Stimulated activated effector memory CD8-positive, alpha-beta T cell treated with anti-CD3 and anti-CD28 coated beads, Interleukin-12 subunit alpha, Interleukin-12 subunit beta, amount 100 ng/mL, for 72 hours (primary cell): ENCODE measurements at places on chromosomes 16 and 17.

- no peak for DNase-seq
Observed at GRCh38 chr17:39525801-39526506, 64.7 kb downstream of the CDK12 start.

DNA sequence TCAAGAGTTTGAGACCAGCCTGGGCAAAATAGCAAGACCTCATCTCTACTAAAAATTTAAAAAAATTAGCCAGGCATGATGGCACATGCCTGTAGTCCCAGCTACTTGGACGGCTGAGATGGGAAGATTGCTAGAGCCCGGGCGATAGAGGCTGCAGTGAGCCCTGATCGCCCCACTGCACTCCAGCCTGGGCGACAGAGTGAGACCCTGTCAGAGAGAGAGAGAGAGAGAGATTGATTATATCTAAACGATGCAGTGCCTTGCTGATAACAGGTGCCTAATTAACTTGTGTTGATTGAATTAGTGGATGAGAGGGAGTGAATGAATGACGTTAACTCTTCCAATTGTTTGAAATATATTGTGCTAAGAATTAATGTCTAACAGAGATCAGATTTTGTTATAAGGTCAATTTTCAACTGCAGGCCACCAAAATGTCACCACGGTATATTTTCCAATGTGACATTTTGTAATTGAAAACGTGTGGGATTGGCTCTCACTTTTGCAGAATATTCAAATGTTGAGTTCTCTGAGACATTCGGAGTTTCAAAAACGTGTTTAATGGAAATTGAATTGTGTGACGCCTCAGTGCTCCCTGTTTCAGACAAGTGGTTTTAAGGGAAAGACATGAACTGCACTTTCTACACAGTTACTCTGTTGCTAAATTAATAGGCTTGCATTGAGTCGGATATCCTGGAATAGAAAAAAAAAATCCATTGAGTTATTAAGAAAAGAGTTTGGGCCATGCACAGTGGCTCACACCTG is 53.6 kb downstream of the ABAT start:
- no peak for DNase-seq

- no peak for DNase-seq
Observed at GRCh38 chr16:86214326-86215232, 295.7 kb upstream of the FOXF1 start.

GRCh38 chr16:24511792-24512191 is 27.6 kb upstream of the RBBP6 start:
- no peak for DNase-seq

DNA sequence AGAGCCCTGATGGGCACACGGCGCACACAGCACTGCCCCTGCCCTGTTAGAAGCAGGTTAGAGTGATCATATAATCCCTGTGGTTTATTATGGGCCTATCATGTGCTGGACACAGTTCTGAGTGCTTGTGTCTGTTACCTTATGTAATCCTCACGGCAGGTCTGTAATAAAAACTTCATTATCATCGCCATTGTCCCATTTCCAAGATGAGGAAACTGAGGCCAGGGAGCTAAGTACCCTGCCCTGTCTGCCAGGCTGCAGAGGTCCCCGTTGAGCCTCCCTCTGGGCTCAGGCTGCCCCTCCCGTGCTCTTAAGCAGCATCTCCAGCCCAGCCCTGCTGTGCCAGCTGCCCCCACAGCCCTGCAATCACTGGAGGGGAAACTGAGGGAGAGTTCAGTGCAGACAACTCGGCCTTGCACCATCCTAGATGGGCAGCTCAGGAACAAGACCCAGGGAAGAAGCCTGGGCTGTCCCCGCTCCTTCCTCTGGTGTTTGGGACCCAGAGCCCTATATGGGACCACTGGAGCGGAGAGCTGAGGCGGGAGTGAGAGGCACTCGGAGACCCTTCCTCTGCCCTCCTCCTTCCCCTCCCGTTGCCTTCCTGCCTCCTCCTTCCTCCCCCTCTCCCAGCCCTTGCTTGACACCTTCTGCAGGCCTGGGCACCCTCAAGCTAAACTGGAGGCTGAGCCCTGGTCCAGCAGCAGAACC is 42.0 kb downstream of the WNT3 start:
- DNase-seq, result no peak

DNA sequence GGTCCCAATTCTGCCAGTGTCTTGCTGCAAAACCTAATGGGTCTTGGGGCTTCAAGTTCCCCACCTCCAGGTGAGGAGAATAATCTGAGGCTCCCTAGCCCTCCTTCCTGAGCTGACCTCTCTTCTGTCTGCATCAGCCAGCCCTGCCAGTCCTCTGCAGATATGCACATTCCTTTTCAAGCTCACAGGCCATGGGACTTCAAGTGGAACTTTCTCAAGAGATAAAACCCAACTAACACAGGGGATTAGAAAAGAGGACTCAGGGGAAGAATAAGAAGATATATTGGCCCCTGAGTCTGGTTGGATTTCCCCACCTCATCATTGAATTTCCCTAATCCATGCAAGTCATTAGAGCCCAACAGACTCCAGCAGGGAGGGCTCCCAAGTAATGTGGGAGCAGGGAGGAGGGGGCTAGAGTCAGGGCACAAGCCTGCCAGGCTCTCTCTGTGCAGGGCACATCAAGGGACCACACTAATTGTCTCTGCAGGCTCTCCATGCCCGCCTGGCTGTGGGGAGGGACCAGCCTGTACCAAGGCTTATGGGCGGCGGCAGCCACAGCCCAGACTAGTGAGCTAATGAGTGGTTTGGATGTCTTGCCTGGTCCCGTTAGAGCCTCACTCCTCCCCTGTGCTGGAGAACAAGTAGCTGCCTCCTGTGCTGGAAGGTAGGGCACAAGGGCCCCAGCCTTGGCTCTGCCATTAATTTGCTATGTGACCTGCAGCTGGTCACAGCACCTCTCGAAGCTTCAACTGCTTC is 1.2 kb downstream of the KRT14 start:
- no peak for DNase-seq

GRCh38 chr16:67311607-67312488 is 14.7 kb downstream of the KCTD19 start:
- DNase-seq, result peak; percentile 91

GRCh38 chr16:19574615-19575014 is 19.1 kb downstream of the VPS35L start:
- DNase-seq, result no peak

GRCh38 chr17:58329035-58329809 is 627 bp upstream of the TSPOAP1 start:
- DNase-seq, result peak; percentile 91

GRCh38 chr17:78779850-78780249 is 2.2 kb downstream of the CYTH1 start:
- DNase-seq, result peak; percentile 76

DNA sequence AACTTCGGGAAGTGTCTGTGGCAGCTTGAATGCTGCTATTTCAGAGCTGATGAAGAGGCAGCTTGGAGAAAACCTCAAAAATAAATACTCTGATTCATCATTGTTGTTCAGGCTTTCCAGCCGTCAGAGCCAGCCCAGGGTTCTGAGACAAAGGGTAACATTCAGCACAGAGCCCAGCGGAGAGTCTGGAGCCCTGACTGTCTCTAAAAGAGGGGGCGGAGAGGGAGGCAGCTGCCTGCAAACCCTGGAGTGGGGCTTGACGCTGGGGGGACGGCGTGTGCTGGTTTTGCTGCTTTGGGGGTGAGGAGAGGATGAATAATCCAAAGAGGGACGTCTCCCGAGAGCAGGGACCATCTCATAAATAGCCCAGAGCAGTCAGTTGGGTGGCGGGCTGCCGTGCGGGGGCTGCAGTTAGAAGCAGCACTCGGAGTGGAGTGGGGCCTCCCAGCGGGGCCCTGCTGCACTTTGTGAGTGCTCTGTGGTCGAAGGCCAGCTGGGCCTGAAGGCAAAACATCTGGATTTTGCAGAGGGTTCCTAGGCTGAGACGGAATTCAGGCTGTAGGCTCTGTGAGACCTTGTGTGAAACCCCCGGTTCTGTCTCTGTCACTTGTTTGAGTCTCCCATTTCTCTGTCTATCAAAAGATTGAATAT is 237.8 kb downstream of the PRKCA start:
- no peak for DNase-seq

- no peak for DNase-seq
Observed at GRCh38 chr17:75839942-75840798, 4.0 kb downstream of the UNC13D start.

DNA sequence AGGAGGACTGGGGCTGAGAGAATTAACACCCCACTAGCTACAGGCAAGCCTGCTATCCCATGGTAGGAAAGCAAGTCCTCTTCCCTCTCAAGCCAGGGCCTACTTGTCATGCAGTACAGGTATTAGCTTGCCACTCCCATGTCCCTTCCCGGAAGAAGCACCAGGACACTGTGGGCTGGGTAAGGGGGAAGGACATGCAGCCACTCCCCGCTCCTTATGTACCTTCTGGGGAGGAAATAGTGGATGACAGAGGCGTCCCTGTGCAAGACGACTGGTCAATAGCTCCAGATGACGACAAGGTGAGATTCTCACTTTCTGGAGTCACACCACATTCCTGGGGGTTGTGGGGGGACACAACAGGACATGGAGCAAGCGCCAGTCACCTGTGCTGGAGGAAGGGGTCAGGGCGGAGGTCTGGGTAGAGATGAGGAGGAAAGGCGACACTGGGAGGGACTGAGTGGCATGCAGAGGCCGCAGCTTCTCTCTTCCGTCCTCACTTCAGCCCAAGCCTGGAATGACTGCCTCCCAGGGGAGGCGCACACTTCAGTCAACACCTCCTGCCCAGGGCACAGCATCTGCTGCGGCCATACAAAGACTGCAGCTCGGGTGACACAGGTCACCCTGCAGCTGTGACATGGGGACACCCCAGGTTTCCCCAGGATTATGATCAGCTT is 15.1 kb upstream of the FOXJ1 start:
- DNase-seq, result no peak

DNA sequence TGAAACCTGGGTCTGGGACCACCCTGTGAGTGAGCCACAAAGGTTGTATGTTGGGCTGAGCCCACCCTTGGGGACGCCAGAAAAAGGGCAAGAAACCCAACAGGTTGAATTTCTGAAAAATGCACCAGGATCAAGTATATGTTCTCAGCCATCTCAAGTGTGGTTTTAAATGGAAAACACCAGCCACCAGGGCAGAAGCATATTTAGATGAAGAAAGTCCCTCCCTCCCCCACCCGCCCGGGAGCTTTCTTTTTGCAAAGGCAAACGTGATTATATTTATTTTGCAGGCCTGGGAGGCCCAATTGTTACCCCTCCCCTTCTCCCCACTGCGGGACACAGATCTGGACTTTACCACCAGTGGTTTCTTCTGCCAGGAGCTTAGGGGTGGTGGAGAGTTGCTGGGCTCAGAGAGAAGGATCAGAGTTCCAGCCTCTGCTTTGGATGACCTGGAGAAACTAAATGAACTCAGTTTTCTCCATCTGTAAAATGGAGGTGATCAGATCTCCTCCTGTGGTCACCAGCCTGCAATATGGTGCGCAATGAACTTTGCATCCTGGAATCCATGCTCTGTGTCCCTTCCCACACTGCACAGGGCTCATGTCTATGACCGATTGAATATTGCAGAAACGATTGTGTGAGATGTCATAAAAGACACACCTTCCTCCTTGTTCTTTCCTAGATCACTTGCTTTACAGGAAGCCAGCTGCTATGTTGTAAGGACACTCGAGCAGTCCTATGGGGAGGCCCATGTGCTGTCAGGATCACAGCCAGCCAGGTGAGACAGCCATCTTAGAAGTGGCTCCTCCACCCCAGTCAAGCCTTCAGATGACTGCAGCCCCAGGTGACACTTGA is 21.0 kb upstream of the NGFR start:
- DNase-seq, result no peak

DNA sequence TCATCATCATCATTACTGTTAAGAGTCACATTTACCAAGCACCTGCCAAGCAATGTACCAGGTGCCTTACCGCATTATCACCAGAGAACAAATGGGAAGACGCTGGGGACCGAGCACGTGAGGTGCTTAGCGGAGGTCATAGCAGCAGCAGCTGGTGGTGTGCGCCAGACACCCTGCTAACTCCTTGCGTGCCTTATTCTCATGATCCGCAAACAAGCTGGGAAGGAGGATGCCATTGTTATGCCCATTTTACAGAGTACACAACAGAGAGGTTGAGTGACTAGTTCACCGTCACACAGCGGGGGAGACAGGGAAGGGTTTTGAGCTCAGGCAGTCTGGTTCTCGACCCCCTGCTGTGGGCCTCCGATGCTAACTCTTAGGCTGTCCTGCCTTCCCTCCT is 7.3 kb downstream of the ATP2A3 start:
- DNase-seq, result no peak

GRCh38 chr16:66274335-66275110 is 92.0 kb upstream of the CDH5 start:
- no peak for DNase-seq

DNA sequence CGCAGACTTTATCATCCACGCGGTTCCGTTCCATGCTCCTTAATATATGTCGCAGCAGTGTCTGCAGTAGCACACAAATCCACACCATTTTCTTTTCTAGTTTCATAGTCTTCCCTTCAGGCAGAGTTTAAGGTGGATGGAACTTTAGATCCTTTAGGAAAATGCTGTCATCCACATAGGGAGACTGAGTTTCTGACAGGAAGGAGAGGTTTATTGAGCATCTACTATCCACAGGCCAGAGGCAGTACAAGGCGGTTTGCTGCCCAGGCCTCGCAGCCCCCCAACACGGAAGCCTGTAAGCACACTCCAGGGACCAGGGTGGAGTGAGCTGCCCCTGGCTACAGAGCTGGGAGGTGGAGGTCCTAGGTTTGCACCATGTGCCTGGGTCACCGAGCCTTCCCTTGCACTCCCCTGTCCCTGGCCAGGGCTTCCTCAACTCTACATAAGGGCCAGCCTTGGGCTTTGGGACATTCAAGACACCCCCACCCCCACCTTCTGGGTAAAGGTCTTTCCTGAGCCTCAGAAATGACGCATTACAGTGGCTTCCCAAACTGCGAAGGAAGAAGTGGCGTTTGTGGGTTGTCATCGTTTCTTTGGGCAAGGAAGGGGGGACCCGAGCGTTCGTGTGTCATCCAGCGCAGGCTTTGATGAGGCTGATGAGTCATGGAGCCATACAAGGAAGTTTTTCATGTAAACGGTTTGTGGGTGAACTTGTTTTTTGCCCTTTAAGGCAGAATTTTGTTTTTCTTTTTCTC is 146.5 kb upstream of the PLCG2 start:
- peak; percentile 36 for DNase-seq

- no peak for DNase-seq
Observed at GRCh38 chr17:2241823-2242222, 61.8 kb downstream of the SMG6 start.

- no peak for DNase-seq
Observed at GRCh38 chr17:78737332-78737731, 44.7 kb downstream of the CYTH1 start.

DNA sequence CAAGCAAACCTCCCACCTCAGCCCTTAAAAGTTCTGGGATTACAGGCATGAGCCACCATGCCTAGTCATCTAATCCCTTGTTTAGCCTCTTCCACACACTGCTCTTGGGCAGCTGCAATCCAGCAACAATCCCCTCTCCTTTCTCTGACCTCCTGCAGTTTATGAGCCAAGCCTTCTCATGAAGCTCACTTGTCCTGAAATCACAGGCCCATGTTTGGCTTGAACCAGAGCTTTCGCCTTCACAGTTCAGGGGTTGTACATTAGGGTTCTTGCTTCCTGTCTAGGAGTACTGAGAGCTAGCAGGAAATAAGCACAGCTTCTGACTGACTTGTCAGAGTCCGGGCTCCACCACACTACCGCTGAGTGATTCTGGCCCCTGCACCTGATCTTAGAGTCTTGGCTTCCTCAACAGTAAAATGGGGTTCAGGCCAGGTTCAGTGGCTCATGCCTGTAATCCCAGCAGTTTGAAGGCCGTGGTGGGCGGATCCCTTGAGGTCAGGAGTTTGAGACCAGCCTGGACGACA is 16.3 kb downstream of the ERAL1 start:
- peak; percentile 76 for DNase-seq

- no peak for DNase-seq
Observed at GRCh38 chr16:83109490-83110125, 482.8 kb downstream of the CDH13 start.
